Airway epithelial cell (primary cell): ENCODE measurements at places on chromosomes 12 and 14. TPM values are rescaled to one million over a fixed set of nuclear protein-coding genes. Genes with fewer than 3 reads are reported as not detected.

The AKAP5 gene
- total RNA-seq, result 0.05 and 0.07 TPM in 2 replicates

The CLEC4D gene
- not detected in 2 replicates for total RNA-seq

The CLEC6A gene
- not detected in 2 replicates for total RNA-seq

The GPR132 gene
- total RNA-seq, result 0.14 TPM in 1 of 2 replicates, not detected in the other

The TRPV4 gene
- 2.2 and 5.1 TPM in 2 replicates for total RNA-seq

The OSBPL8 gene
- total RNA-seq, result 40.4 and 48.3 TPM in 2 replicates

The NELL2 gene
- not detected in 2 replicates for total RNA-seq

The NKX2-8 gene
- 4.2 TPM in 2 replicates for total RNA-seq

The PMCH gene
- total RNA-seq, result not detected in 2 replicates

The EML1 gene
- total RNA-seq, result 2.0 and 7.9 TPM in 2 replicates

The ACSS3 gene
- total RNA-seq, result 0.21 TPM in 1 of 2 replicates, not detected in the other

The SPIC gene
- total RNA-seq, result not detected in 2 replicates

The DDX24 gene
- total RNA-seq, result 112 and 120 TPM in 2 replicates

The CCDC38 gene
- total RNA-seq, result not detected in 2 replicates

The PIK3C2G gene
- total RNA-seq, result 1.3 and 1.6 TPM in 2 replicates

The RND1 gene
- 0.46 and 0.92 TPM in 2 replicates for total RNA-seq

The GPR84 gene
- total RNA-seq, result not detected in 2 replicates

The ANKS1B gene
- not detected in 2 replicates for total RNA-seq

The C12orf54 gene
- total RNA-seq, result 1.5 and 2.6 TPM in 2 replicates

The NTF3 gene
- not detected in 2 replicates for total RNA-seq

The DPF3 gene
- total RNA-seq, result 0.28 TPM in 1 of 2 replicates, not detected in the other

The ACSM4 gene
- total RNA-seq, result not detected in 2 replicates

The ERBB3 gene
- total RNA-seq, result 22.6 and 36.5 TPM in 2 replicates

The CPNE6 gene
- not detected in 2 replicates for total RNA-seq

The KRT72 gene
- not detected in 2 replicates for total RNA-seq

The HVCN1 gene
- 0.78 and 1.3 TPM in 2 replicates for total RNA-seq

The TROAP gene
- 15.6 and 19.0 TPM in 2 replicates for total RNA-seq

The SERPINA6 gene
- not detected in 2 replicates for total RNA-seq

The MEG3 gene
- total RNA-seq, result 41.2 and 49.7 TPM in 2 replicates

The LRTM2 gene
- total RNA-seq, result not detected in 2 replicates
